ENCODE measurements at places on chromosomes 2 and 18.

GRCh38 chr2:214629875-214630274 lies 179.6 kb downstream of the BARD1 start:
- no peak for DNase-seq
- no peak overlapping the region for H3K27ac ChIP-seq
- no peaks in the 10 kb centered on the region for H3K36me3 ChIP-seq
- no peaks in the 10 kb centered on the region for H3K27me3 ChIP-seq

- no peak overlapping the region for H3K4me3 ChIP-seq
- DNase-seq, result no peak
- no peak overlapping the region for H3K27ac ChIP-seq
These were observed 686.8 kb upstream of the DDX18 start for GRCh38 chr2:117127680-117128079.

- H3K36me3 ChIP-seq, result no peaks in the 10 kb centered on the region
- H3K4me3 ChIP-seq, result no peak overlapping the region
- H3K4me1 ChIP-seq, result no peaks in the 10 kb centered on the region
- H3K27ac ChIP-seq, result no peak overlapping the region
These were observed 439.7 kb upstream of the FANCL start for GRCh38 chr2:58680755-58681310.

- H3K27me3 ChIP-seq, result no peaks in the 10 kb centered on the region
- H3K27ac ChIP-seq, result no peak overlapping the region
- no peak overlapping the region for H3K4me3 ChIP-seq
- DNase-seq, result no peak
These were observed 1.9 kb downstream of the USP37 start for GRCh38 chr2:218566296-218566695.

- H3K36me3 ChIP-seq, result no peaks in the 10 kb centered on the region
- H3K4me1 ChIP-seq, result no peaks in the 10 kb centered on the region
- H3K4me3 ChIP-seq, result no peak overlapping the region
These were observed 961.0 kb downstream of the CNTNAP5 start for GRCh38 chr2:124986136-124986535.

GRCh38 chr2:239747274-239747673 lies 277.9 kb downstream of the NDUFA10 start:
- H3K4me1 ChIP-seq, result no peaks in the 10 kb centered on the region
- DNase-seq, result no peak
- H3K4me3 ChIP-seq, result no peak overlapping the region
- H3K27ac ChIP-seq, result no peak overlapping the region

DNA sequence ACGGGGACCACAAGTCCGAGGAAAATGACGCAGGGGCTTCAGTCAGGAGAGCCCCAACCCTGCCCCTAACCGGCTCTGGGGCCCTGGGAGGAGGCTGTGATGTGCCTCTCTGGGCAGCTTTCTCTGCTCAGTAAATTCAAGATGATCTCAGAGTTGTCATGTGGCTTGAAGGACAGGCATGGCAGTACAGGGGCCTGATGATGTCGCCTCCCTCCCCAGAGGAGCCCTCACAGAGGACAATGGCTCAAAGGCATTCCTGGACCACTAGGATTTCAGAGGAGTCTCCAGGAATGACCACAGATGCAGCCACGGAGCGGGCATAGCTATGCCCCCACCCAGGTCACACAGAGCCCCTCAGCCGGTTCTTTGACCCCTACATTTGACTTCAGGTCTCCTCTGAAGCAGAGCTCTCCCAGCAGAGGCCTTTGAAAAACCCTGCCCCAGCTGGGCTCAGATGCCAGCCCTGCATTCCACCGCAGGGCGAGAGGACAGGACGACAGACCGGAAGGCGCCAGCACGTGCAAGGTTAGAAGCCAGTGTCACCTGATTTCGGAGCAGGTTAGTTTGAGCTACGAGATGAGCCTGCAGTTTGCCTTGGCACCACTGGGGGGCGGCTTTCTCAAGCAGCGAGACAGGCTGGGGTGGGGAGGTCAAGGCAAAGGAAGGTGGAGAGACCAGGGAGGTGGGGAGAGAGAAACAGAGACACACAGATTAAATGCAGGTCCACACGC lies 39.2 kb downstream of the BIN1 start:
- H3K27ac ChIP-seq, result peak overlapping the region; percentile 50
- no peaks in the 10 kb centered on the region for H3K27me3 ChIP-seq
- H3K4me1 ChIP-seq, result peaks cover 4% of the 10 kb centered on the region
- H3K36me3 ChIP-seq, result no peaks in the 10 kb centered on the region

DNA sequence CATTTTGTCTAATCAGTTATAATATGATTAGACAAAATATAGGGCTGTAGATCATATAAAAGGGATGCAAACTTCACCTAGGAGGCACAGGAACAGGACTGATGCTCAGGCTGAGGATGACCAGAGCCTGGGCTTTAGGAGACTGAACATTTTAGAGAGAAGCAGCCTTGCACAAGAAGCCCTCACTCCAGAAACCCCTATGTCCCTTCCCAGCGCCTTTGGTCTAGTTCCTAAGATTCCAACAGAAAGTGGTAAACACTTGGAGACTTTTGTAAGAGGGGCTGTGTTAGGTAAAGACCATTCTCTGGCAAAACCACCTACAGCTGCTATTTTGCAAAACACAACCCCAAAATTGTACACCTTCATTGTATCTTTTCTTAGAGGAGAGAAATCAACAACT lies 33.2 kb downstream of the GPATCH11 start:
- H3K27ac ChIP-seq, result no peak overlapping the region
- H3K4me1 ChIP-seq, result no peaks in the 10 kb centered on the region
- H3K36me3 ChIP-seq, result peaks cover 38% of the 10 kb centered on the region
- DNase-seq, result no peak

DNA sequence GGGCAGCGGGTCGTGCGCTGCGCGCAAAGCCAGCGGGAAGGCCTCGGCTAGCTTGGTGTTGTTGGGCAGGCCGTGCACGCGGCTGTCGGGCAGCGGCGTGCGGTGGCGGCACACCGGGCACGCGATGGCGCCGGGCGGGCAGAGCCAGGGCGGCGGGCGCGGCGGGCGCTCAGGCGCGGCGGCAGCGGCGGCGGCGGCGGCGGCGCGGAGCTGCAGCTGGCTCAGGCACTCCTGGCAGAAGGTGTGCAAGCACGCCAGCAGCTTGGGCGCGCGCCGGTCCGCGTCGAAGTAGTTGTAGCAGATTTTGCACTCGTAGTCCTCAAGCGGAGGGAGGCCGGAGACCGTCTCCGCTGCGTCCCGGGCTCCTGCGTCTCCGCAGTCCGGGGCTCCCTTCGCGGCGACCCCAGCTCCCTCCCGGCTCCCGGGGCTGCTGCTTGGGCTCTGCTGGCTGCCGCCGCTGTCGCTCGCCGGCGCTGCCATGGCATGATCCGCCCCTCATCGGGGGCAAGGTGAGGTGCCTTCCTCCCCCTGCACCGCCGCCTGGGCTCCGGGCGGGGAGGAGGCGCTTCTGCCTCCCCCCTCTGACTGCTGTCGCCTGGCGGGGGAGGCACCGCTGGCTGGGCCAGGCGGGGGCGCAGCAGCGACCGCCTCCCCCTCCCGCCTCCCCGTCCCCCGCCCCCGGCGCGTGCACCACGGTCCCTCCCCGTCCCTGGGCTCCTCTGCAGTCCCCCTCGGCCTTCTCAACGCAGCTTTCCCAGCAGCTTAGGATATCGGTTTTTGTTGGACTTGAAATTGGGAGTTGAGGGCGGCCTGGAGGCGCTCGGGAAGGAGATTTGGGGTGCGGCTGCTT lies 21.0 kb upstream of the PAX3 start:
- H3K36me3 ChIP-seq, result no peaks in the 10 kb centered on the region
- peak overlapping the region; percentile 61 for H3K4me3 ChIP-seq
- H3K4me1 ChIP-seq, result peaks cover 12% of the 10 kb centered on the region
- no peak for DNase-seq
- no peaks in the 10 kb centered on the region for H3K27me3 ChIP-seq

DNA sequence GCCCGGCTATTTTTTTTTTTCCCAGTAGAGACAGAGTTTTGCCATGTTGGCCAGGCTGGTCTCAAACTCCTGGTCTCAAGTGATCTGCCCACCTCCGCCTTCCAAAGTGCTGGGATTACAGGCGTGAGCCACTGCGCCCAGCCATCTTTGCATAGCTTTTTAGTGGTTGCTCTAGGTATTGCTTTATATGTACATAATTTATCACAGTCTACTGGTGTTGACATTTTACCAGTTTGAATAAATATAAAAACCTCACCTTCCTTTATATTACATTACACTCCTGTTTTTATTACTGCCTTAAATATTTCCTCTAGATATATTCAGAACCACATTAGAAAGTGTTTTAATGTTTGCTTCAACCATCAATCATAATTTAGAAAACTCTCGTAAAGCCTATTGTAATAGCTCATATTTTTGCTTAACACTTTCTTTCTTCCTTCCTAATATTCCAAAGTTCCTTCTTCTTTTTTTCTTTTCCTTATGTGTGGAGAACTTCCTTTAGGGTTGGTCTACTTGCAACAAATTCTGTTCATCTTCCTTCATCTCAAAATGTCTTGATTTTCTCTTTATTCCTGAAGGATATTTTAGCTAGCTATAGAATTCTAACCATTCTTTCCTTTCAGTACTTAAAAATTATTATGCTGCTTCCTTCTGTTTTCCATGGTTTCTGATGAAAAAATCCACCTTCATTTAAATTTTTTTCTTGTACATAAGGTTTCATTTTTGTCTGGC lies 82.2 kb upstream of the DAPL1 start:
- peak; percentile 40 for DNase-seq
- H3K36me3 ChIP-seq, result no peaks in the 10 kb centered on the region
- H3K4me1 ChIP-seq, result peaks cover 27% of the 10 kb centered on the region
- H3K27ac ChIP-seq, result no peak overlapping the region

GRCh38 chr2:207130958-207131521 lies 34.7 kb downstream of the KLF7 start:
- no peaks in the 10 kb centered on the region for H3K27me3 ChIP-seq
- no peaks in the 10 kb centered on the region for H3K4me1 ChIP-seq
- DNase-seq, result no peak
- H3K4me3 ChIP-seq, result no peak overlapping the region

DNA sequence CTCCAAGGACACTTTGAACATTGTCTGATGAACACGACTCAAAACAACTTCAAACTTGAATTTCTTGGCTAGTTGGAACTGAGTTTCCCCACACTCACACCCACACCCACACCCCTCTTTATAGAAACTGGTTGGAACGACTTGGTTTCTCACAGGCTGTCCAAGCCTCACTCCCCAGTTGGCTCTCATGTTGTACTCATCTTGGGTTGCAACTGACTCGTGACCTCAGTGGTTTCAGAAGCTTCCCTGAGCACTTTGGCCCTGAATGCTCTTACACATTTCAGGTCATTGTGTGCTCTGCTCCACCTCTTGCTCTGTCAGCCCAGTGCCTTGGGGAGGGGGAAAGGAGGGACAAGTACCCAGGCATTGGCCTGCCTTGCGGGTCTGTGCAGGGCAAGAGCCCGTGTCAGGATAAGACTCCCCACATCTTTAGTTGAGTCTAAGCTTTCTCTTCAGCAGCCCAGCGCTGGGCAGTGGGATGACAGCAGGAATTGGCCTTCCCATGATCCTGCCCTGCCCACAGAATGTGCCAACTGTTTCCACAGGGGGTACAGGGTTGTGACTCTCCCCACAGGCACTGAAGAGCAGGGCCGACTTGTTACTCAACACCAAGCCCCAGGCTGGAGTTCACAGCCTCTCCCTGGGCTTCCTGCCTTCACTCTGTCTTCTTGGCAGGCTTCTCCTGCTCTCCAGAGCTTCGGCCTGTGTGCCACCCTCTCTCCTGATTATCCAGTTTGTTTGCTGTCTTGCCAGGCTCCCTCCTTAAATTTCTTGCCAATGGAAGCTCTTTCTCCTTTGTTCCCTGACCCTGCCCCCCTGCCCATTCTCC lies 104.6 kb downstream of the RTN4 start:
- H3K4me1 ChIP-seq, result no peaks in the 10 kb centered on the region
- peak overlapping the region; percentile 41 for H3K27ac ChIP-seq
- DNase-seq, result peak; percentile 87
- no peaks in the 10 kb centered on the region for H3K27me3 ChIP-seq

DNA sequence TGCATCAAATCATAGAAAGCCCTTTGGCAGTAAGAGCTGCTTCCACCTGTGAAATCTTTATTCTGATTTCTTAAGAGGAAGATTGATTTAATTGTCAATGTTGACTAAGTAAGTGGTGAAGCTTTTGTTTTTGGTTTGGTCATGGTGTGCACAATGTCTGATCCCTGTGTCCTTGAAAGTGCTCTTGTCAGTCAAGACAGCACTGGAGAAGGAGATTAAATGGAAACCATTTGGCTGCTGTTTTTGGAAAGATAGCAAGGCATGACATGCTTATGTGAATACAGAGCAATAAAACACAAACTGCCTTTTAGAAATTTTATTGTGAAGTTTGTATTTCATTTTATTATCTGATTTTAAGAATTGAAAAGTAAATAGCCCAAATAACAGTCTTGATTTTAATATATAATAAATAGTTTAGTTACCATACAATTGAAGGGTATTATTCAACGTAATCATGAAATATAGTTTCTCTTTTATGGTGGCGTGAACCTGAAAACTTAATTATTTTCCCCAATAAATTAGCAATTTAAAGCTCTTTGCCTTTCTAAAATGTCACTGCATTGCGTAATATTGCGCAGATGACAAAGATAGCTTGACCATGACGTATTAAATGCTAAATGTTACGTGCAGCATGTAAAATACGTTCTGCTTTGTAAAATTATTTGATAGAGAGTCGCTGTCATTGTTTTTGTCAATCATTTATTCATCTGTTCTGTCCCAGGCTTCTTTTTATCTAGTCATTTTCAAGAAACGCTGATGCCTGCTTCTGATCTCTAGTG lies 69.0 kb downstream of the GULP1 start:
- H3K4me3 ChIP-seq, result no peak overlapping the region
- H3K36me3 ChIP-seq, result no peaks in the 10 kb centered on the region
- no peak overlapping the region for H3K27ac ChIP-seq
- no peaks in the 10 kb centered on the region for H3K4me1 ChIP-seq
- DNase-seq, result no peak
- H3K27me3 ChIP-seq, result no peaks in the 10 kb centered on the region

GRCh38 chr18:59352250-59352855 lies 6.7 kb downstream of the LMAN1 start:
- H3K4me1 ChIP-seq, result no peaks in the 10 kb centered on the region
- H3K4me3 ChIP-seq, result no peak overlapping the region
- H3K36me3 ChIP-seq, result peaks cover 58% of the 10 kb centered on the region
- DNase-seq, result no peak

DNA sequence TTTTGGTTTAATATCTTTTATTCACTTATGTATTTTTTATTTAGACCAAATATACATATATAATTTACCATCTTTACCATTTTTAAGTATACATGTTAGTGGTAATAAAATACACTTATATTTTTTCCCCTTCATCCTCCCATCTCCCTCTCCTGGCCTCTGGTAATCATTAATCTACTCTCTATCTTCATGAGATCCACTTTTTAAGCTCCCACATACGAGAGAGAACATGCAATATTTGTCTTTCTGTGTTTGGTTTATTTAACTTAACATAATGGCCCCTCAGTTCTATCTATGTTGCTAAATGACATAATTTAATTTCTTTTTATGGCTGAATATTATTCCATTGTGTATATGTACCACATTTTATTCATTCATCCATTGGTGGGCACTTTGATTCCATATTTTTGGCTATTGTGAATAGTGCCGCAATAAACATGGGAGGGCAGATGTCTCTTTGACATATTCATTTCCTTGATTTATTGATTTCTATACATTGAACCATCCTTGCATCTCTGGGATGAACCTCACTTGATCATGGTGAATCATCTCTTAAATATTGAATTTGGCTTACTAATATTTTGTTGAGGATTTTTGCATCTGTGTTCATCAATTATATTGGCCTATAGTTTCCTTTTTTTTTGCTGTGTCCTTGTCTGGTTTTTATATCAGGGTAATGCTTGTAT lies 41.5 kb upstream of the MEP1B start:
- H3K27me3 ChIP-seq, result no peaks in the 10 kb centered on the region
- no peaks in the 10 kb centered on the region for H3K36me3 ChIP-seq
